ENCODE measurements at places on chromosomes 16 and 17. TPM values are rescaled to one million over a fixed set of nuclear protein-coding genes. Genes with fewer than 3 reads are reported as not detected.

BIRC5 gene
- total RNA-seq = 2.2 TPM

CLEC3A gene
- not detected for total RNA-seq

ADAD2 gene
- not detected for total RNA-seq

KRTAP17-1 gene
- not detected for total RNA-seq

PMFBP1 gene
- total RNA-seq = 2.2 TPM

NUDT16L1 gene
- total RNA-seq = 38.8 TPM

Measured in subcutaneous adipose tissue (tissue), 4 donors.